Smooth muscle cell of the coronary artery (primary cell): ENCODE measurements at places on chromosomes 3 and 15. TPM values are rescaled to one million over a fixed set of nuclear protein-coding genes. Genes with fewer than 3 reads are reported as not detected.

The RHO gene
- total RNA-seq: not detected in 2 replicates

The TIMP4 gene
- 0.68 and 3.4 TPM in 2 replicates for total RNA-seq

The TGFBR2 gene
- total RNA-seq: 43.9 and 216 TPM in 2 replicates

The PIK3CA gene
- 18.0 and 25.3 TPM in 2 replicates for total RNA-seq

The IL17RB gene
- total RNA-seq: 0.35 TPM in 1 of 2 replicates, not detected in the other

The POLR2H gene
- 75.2 and 83.0 TPM in 2 replicates for total RNA-seq

The TNFSF10 gene
- 1.4 and 6.3 TPM in 2 replicates for total RNA-seq

The CASR gene
- total RNA-seq: under 0.01 TPM in 1 of 2 replicates, not detected in the other

The TMEM158 gene
- total RNA-seq: 3.5 and 8.7 TPM in 2 replicates

The SPRED1 gene
- 38.9 and 105 TPM in 2 replicates for total RNA-seq

The SLC9A9 gene
- total RNA-seq: 1.8 and 26.1 TPM in 2 replicates

The FBXL22 gene
- 0.53 TPM in 1 of 2 replicates, not detected in the other for total RNA-seq

The NANOGP8 gene
- total RNA-seq: not detected in 2 replicates

The MRAS gene
- 56.3 and 69.1 TPM in 2 replicates for total RNA-seq

The PLA1A gene
- total RNA-seq: 0.08 and 0.12 TPM in 2 replicates

The FGD5 gene
- 1.3 and 3.8 TPM in 2 replicates for total RNA-seq

The GPR149 gene
- total RNA-seq: not detected in 2 replicates

The PCLAF gene
- 0.35 and 11.4 TPM in 2 replicates for total RNA-seq

The IL20RB gene
- 0.53 and 13.2 TPM in 2 replicates for total RNA-seq

The ISL2 gene
- 0.08 TPM in 1 of 2 replicates, not detected in the other for total RNA-seq

The SLC7A14 gene
- 0.60 and 0.70 TPM in 2 replicates for total RNA-seq

The HIGD2B gene
- total RNA-seq: not detected in 2 replicates

The TMCO5A gene
- not detected in 2 replicates for total RNA-seq

The NUP210 gene
- under 0.01 TPM in 1 of 2 replicates, not detected in the other for total RNA-seq

The DPP8 gene
- 28.3 and 38.3 TPM in 2 replicates for total RNA-seq

The CHRM5 gene
- 0.15 TPM in 1 of 2 replicates, not detected in the other for total RNA-seq

The PARL gene
- 27.0 and 46.9 TPM in 2 replicates for total RNA-seq

The NEO1 gene
- 10.9 and 28.5 TPM in 2 replicates for total RNA-seq

The GABRR3 gene
- not detected in 2 replicates for total RNA-seq

The GRAMD1C gene
- 1.6 and 13.1 TPM in 2 replicates for total RNA-seq

The FETUB gene
- not detected in 2 replicates for total RNA-seq

The TADA3 gene
- total RNA-seq: 25.6 and 71.0 TPM in 2 replicates

The ACVR2B gene
- 1.4 and 2.2 TPM in 2 replicates for total RNA-seq

The IL17RE gene
- total RNA-seq: 0.23 and 0.98 TPM in 2 replicates

The PLCD1 gene
- 38.8 and 39.2 TPM in 2 replicates for total RNA-seq

The HIGD1A gene
- total RNA-seq: 64.6 and 146 TPM in 2 replicates

The ANKRD34C gene
- total RNA-seq: not detected in 2 replicates

The C3orf85 gene
- not detected in 2 replicates for total RNA-seq

The GALNT15 gene
- 0.23 and 17.0 TPM in 2 replicates for total RNA-seq

The PARP15 gene
- total RNA-seq: 0.23 TPM in 1 of 2 replicates, not detected in the other

The ACKR4 gene
- total RNA-seq: 4.9 and 27.6 TPM in 2 replicates

The GUCA1C gene
- total RNA-seq: not detected in 2 replicates

The LRRC34 gene
- total RNA-seq: 1.2 and 2.0 TPM in 2 replicates

The MEGF11 gene
- not detected in 2 replicates for total RNA-seq
